ENCODE measurements at places on chromosomes 2 and 18.

GRCh38 chr2:138700716-138701115 is 79.5 kb downstream of the NXPH2 start:
- DNase-seq = no peak

- no peak for DNase-seq
These were observed 529 bp downstream of the SEMA4C start for GRCh38 chr2:96869281-96869821.

DNA sequence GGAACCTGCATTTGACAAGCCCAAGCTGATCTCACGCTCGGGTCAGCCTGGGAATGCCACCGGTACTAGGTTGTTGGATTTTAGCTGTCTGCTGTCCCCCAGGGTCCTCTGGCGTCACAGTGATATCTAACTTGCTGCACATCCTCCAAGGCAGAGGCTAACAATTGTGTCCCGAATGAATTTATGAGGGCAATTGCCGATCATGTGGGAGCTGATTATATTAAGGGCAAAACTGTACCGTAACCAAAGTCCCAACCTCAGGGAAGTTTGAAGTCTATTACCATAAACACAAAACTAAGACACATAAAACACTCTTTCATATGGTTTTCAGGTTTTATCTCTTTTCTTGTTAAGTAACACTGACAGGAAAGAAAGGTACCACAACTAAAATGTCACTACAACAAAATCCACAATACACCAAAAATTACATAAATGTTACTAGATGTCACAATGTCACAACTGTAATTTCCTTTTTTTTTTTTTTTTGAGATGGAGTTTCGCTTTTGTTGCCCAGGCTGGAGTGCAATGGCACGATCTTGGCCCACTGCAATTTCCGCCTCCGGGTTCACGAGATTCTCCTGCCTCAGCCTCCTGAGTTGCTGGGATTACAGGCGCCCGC is 6.7 kb downstream of the UXS1 start:
- DNase-seq = no peak

DNA sequence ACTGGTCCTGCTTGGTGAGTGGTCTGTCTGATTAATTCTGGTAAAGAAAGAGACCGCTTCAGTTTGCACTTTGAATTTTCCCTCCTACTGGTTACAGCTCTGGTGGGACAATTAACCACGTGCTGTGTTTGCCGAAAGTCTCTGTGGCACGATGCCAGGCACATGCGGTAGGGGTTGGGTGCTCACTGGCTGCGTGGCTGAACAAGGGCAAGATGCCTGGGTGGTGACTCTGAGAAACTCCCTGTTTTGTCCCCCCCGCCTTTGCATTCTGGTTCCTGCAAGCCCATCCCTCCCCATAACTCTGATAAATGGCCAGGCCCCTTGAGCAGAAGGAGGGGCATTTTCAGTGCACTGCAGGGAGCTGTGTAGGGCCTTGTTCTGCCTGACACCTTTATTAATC is 206.1 kb downstream of the TFCP2L1 start:
- DNase-seq = no peak

GRCh38 chr2:79850912-79851311 is 338.1 kb downstream of the CTNNA2 start:
- DNase-seq = no peak

DNA sequence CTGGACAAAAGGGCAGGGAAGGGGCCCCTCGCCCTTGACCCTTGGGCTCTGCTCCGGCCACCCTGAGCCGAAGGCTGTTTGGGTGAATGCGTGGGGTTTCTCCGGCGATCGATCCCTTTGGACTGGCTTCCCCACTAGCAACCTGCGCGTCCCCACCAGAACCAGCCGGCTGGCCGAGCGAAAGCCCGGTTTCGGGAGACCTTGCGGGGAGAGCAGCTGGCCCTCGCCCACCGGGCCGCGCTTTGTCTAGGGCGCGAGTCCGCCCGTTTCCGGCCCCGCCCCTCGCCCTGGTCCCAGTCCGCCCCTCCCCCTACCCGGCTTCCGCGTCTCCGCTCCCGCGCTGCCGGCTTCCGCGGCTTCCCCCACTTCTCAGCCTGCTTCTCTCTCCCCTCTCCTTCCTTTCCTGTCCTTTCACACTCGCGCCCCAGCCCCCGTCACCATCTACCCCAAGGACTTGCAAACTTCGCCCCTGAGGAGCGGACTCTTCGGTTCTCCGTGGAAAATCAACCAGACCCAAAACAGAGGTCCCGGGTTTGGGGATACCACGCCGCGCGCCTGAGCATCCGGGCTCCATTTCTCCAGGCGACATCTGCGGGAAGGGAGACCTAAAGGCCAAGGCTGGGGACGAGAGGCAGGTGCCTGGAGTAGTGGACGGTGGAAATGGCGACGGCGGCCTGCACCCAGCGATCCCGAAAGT is 48.0 kb upstream of the ATP6V1B1 start:
- DNase-seq = peak; percentile 8

DNA sequence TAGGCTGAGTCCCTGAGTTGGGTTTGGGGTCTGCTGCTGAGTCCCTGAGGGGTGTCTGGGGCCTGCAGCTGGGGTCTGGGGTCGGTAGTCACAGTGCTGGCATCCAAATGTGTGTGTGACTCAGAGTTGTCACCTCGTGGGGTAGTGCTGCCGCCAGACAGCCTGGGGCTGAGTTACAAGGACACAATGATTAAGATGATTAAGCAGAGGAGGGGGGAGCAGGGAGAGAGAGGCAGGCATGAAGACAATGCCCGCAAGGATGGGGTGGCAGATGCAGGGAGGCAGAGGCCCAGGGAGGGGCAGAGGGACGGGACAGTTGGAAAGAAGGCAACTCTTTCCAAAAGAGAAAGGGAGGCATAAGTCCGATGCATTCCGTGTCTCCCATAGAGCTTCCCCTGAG is 120.2 kb downstream of the CELF4 start:
- no peak for DNase-seq

DNA sequence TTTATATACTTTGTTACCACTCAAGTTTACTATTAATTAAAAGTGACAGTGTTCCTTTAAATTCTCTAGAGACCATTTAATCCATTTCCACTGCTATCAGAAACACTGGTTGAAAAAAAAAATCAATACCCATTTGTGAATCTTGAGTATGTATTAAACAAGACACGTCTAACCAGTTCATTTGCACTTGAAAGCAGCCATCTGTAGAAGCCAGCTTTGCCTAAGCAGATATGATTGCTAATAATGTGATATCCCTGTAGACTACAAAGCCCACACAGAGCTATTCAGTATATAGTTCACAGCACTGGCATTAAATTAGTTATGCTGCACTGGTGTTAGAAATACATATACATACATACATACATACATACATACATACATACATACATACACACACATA is 111.8 kb upstream of the SP3 start:
- DNase-seq = no peak

DNA sequence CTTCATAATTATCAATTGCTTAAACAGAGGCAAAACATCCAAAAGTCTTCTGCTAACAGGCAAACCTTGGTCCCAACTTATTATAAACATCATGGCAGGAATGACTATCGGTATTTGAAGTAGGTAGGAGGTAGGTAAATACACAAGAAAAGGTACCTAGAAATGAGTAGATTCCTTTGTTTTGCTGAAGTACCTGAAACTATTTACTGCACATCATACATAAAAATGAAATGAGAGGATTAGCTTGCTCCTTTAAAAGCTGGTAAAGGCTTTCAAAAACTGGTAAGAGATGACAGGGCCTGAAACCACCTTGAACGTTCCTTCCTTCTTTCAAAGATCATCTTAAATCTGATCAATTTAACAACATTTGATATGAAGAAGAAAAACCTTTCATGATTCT is 55.2 kb upstream of the MAPRE2 start:
- DNase-seq = no peak

DNA sequence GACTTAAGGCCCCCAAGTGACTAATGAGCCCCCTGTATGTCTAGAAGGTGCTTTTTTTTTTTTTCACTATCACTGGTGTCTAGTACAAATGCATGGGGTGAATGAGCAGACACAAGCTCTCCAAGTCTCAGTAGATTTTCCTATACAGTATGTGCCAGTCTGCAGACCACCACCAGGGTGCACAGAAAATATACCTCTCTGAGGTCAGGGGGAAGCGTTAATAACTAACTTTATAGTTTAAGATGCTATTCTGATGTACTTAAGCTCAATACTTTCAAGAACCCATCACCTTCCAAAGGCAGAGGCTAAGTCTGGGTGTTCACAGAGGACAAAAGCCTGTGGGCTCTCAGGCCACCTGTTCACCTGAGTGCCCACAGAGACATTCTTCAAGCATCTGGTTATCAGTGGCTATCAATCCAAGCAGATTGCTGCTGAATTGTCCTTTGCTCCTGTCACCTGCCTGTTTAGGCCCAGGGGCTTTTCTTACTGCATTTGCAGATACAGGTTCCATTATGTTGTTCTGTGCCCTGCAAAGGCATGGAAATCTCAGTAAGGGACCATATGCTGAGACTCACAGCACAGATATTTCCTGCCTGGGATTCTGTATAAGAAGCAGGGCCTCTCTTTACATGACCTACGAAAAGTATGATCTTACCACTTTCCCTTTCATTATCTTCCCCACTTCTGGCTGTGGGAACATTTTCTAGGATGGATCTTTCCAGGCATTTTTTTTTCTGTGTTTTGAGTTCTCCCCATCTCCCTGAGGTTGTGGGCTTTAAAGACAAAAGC is 534.6 kb downstream of the TNS1 start:
- no peak for DNase-seq

DNA sequence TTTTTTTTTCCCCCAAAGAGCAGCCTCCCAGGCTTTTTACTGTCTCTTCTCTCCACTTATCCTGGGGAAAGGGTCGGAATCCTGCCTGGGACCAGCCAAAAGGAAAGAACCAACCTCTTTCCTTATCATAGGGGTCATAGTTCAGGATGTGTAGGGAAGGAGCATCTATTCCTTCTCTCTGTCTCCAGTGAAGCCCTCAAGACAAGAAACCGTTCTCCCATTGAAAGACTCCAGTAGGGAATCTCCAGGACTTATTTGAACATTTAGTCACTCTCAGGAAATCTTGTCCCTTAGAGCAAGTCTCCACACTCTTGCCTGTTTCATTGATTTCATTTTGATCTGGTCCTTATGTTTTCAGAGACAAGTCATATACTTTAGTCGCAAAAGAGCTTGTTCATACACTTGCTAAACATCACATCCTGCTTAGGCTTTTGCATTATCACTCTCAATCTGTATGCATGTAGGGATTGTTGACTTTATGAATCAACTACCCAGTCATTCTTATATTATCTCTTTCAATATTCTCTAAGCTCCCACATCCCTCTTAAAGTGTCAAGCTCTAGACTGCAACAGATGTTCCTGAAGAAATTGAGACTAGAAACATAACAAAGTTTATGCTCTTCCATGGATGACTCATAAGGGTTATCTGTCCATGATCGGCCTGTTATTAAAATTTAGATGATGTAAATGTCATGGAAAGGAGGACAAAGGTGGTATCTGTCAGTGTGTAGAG is 116.2 kb upstream of the ST6GAL2 start:
- no peak for DNase-seq

DNA sequence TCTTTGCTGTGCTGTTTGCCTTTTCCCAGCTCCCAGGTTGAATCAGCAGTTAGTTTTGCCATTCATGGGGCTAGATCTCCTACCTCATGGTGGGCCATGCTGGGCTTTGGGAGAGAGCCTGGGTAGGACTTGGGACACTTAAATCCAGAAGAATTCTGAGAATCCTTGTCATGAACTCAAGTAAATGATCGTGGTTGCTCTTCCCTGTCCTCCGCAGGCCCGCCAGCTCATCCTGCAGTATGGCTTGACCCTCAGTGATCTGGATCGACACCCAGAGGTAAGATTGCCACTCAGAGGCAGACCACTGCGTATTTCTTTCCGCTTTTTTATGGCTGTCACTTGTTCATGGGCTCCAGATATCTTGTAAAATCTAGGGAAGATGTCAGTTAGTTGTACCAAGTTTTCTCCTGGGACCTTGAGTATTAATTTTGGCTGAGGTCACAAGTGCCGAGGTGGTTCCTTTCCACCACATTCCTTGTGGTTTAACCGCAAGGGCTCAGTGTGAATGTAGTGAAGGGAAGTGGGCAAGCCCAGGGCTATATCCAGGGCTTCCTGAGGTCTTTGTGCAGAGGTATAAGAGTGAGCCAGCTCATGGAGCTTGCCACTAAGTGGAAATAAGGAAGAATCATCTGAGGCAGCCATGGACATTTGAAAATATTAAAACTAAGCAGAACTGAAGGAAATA is 37.7 kb downstream of the RPIA start:
- DNase-seq = no peak

GRCh38 chr2:181937473-181937872 is 45.9 kb downstream of the ITPRID2 start:
- DNase-seq = no peak

DNA sequence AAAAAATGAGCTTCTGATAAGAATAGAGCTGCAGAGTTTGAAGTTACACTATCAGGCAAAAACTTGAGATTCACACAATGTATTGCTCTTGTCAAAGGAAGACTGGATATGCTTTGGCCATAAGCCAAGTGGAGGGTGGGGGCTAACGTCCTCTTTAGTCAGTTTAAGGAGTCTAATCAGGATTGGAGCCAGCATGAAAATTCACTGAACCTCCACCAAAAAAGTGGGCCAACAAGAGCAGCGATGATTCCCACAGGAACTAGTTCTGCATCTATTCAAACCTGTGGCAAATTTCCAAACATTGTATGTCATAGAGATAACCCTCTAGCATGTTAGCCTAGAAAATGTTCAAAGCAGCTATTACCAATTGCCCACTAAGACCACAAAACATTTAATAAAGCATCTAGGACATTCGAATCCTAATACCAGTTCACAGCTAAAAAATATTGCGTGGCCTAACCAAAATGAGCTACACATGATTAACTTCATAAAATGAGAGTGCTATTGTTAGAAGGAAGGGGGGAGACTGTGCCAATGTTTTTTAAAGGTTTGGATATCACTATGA is 43.5 kb upstream of the TMEM247 start:
- DNase-seq = no peak

DNA sequence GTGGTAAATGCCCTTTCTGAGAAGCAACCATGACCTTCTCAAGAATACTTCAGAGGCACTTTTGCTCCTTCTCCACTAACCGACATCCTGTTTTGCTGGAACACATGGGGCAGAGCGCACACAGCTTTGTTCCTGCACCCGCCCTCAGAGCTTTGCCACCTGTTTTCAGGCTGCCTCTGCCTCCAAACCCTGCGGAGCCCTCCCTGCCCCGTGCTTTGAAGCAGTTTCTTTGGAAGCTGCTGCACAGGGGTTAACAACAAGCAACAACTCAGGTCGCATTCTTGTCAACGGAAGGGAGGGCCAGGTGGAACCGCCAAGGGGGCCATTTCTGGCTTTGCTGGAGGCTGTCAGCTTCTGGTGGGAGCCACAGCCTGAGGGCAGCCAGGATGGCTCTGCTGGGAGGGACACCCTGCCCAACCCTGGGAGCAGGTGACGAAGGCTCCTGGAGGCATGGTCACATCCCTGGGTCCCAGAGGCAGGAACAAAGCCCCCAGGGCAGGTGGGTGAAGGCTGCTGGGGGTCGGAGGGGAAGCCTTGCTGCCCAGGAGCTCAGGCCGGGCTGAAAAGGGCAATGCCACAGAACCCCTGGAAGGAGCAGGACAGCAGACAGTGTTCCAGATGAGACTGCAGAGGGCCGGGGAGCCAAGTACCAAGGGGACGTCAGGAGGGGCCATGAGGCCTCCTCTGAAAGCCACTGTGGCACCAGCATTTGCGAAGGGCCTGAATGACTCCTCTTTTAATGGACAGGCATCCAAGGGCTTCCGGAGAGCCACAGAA is 46.8 kb downstream of the MRPS5 start:
- no peak for DNase-seq

Measured in NCI-H187 treated with DMSO at 0.1 percent for 48 hours (cell line).